ENCODE measurements at places on chromosomes 6 and 20.

- DNase-seq: no peak
Measured at GRCh38 chr6:47853766-47854165, 71.9 kb downstream of the OPN5 start.

DNA sequence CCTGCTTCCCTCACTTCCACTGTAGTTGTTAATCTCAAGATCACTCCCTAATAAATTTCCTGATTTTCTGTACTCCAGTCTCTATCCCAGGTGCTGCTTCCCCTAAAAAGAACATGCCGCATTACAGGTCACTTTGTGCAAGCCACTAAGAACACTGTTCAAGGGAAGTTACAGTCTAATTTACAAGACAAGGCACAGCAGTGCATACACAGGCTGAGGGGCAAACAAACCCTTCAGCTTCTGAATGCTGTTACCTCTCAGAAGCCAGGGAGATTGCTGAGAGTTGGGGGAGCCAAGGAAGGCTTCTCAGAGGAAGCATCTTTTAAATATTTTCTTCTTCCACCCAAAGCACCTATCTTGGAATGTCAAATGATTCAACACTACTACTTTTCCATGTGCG, 445.3 kb upstream of the FLRT3 start:
- DNase-seq: no peak

- no peak for DNase-seq
Measured at GRCh38 chr6:116409756-116410155, 39.0 kb downstream of the DSE start.

DNA sequence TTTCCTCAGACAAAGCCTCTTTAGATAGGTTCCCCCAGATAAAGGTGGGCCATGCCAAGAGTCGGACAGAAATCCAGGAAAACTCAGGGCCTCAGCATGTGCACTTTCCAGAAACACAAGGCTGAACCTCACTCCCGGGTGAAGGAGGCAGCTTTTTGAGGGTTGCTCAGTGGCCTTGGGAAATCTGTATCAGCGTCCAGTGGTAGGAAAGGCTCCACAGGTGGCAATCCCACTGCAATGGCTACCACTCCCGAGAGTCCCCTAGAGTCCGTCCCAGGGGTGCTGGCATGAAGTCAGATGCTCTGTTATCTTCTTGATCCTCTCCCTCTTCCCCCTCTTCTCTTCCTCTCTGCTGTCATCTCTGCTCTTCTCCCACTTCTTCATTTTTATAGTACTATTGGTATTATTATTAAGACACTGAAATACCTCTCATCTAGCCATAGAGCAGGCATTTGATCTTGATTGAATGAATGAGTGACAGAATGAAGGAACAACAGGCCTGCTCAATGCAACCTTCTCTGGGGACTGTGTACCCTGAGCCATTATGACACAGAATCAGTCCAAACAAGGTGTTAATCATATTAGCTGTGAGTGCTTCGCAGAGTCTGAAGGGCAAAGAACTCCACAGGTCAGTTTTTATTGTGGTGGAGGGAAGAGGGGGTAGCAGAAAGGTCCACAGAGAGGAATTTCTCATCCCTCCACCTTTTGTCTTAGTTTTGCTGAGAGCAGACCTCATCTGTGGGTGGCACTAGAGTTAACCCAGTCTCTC, 13.3 kb downstream of the SLC22A1 start:
- DNase-seq: no peak

DNA sequence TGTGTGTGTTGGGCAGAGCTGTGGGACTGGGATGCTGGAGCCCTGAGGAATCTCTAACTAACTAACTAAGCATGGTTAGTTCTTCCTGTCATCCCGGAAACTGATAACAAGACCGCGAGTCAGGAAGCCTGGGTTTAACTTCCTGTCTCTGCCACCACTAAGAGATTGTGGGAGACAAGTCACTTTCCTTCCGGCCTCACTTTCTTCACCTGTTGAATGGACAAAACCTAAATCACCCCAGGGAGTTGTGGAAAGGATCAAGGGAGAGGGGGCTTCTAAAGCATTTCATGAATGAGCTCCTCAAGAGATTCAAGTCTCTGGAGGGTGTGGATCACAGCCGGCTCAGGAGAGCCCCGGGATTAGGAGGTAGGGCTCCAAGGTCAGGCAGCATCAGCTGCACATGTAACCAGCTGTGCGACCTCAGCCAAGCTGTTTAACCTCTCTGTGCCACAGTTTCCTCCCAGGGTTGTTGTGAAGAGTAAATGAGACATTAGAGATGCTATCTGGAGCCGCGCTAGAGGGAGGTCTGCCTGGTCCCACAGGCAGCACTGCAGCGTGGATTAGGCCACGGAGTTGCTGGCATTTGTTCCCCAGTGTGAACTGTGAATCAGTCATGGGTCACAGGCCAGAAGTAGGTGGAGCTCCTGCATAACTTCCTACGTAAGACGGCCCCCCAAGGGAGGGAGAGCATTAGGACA, 105.1 kb downstream of the TOX2 start:
- DNase-seq: no peak
